T-helper 1 cell (primary cell): ENCODE measurements at places on chromosomes 2 and 18.

DNA sequence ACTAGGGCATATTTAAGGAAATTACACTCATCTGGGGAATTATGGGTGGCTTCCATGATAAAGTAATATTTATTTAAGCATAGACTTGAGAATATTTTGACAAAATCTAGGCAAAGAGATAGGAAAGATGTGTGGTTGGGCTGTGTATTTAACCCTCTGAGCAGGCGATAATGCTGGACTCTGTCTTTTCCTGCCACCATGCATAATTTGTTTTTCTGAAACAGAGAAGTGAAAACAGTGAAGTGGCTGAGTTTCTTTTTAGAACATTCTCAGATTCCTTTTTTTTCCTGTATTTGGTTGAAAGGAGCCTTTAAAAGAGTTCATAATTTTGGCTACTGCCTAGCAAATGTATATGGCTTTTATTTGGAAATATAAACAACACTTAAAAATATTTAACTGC lies 104.8 kb upstream of the CDH19 start:
- no peak for DNase-seq

- no peak for DNase-seq
Observed at GRCh38 chr2:201798252-201798913, 8.0 kb upstream of the CDK15 start.

- no peak for DNase-seq
Observed at GRCh38 chr18:28177828-28178635, 1.1 kb upstream of the CDH2 start.

DNA sequence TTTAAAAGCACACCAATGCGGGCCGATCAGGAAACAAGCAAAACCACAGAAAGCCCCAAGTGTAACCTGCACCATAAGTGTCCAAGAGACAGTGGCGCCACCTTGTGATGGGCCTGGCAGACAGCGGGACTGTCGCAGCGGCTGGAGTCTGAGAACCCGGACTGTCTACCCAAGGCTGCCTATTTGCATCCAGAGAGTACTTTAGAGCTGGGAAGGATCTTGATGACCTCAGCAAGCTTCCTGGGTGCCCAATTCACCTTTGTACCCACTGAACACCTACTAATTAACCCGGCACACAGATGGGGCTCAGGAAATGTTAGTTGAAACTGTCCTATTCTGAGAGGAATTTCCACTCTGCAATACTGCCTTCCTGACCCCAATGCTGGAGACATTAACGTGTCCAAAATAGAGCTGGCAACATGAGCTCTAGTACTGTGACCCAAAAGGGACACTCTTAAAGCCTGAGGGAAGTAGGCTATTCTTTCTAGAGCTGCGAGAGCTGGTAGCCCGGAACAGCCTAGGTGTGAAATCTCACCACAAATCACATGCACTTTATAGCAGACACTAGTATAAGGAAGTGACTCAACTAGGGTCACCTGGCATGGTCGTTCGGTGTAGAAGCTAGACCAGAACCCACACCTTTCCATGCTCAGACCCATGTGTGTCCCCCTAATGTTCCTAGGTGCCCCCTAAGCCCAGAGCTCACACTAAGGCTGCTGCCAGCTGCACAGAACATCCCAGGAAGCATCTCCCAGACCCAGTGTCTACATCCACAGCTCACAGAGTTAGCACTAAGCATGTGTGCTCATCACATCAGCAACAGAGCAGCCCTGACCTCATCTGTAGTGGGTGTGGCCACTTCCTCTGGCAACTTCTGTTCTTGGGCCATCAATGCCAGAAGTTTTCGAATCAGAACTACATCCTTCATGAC lies 25.4 kb downstream of the POLR1A start:
- DNase-seq, result peak; percentile 80

DNA sequence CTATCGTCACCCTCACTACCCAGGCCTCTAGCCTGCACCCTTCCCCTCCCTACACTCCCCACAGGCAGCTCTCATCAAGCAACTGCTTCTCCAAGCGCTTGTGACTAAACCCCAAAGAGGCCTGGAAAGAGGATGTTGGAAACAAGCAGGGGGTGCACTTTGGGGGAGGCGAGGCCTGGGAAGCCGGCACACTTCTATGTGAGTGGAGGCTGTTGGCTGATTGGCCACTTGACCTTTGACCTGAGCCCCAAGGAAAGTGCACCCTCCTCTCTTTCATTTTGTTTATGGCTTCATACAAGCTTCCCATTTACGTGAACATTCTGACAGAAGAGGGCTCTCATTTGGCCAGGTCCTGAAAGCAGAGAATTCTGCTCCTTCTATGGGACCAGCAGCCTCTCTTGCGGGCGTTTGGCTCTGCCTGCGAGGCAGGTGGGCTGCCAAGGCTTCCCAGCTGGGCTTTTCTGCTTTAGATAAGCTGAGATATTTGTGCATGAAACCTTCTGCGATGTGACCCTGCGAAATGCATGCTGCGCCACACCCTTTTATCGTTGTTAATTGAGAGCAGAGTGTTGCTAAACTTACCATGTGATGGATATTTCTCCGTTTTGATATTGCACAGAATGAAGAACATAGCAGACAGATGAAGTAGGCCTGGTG lies 134.8 kb upstream of the NCK2 start:
- DNase-seq, result no peak

- no peak for DNase-seq
Observed at GRCh38 chr2:205245001-205245400, 437.3 kb upstream of the NRP2 start.

- DNase-seq, result no peak
Observed at GRCh38 chr2:64056021-64056420, 36.8 kb upstream of the VPS54 start.

GRCh38 chr2:223460209-223460608 lies 142.0 kb downstream of the SCG2 start:
- DNase-seq, result no peak

- no peak for DNase-seq
Observed at GRCh38 chr2:213079756-213080155, 71.7 kb downstream of the IKZF2 start.

- DNase-seq, result no peak
Observed at GRCh38 chr2:45264227-45265225, 255.3 kb upstream of the SIX2 start.

DNA sequence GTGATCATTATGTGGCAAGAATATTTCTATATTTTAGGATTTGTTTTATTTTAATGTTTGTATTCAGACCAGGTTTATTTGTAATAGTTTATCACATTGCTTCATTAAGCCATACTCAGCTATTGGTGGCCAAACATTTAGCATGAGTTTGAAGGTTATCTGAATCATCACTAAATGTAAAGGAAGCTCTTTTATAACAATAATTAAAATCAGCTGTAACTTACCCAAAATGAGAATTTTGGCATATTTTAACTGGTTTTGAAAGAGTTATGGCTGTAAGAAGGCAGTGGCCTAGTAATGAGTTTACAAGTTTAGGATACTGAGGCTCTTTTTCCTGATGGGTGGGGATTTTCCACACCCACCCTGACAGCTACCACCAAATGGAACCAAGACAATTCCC lies 177.8 kb downstream of the EN1 start:
- DNase-seq, result no peak

DNA sequence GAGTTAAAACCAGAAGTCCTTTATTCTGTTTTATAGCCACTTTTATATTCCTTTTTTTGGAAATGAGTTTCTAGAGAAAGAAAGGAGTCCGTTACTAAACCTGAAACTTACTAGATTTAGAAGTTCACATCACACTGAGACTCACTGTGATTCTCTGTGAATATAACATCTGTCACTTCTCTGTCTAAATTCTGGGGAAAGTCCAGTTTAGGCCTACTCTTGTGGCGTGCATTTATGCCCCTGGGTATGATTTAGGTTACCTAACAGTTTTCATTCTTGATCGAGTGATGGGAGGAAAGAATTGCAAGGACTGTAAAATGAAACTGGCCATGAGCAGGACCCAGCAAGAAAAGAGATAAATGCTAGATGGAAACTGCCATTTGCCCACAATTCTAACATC lies 449.6 kb downstream of the SPAG16 start:
- no peak for DNase-seq

DNA sequence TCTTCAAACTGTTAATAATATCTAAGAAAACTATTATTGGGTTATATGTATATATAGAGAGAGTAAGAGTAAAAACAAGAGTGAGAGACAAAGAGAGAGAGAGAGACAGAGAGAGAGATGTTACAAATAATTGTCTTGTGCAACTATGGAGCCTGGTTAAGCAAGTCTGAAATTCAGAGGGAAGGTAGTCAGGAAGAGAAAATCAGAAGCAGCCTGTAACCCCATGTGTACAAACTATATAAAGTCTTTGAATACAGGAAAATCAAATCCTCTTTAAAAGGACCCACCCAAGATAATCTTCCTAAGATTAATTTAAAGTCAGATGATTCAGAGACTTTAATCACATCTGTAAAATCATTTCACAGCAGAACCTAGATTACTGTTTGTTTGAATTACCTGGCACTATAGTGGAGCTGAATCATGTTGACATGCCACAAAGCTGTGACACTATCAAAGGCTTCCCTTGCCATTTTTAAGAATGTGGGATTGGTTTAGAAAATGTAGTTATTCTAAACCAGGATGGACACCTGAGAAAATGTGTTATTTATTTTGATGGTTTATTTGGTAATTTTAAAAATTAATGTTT lies 301.7 kb upstream of the FSIP2 start:
- no peak for DNase-seq

GRCh38 chr2:59463426-59463825 lies 1090.0 kb downstream of the BCL11A start:
- DNase-seq, result no peak

DNA sequence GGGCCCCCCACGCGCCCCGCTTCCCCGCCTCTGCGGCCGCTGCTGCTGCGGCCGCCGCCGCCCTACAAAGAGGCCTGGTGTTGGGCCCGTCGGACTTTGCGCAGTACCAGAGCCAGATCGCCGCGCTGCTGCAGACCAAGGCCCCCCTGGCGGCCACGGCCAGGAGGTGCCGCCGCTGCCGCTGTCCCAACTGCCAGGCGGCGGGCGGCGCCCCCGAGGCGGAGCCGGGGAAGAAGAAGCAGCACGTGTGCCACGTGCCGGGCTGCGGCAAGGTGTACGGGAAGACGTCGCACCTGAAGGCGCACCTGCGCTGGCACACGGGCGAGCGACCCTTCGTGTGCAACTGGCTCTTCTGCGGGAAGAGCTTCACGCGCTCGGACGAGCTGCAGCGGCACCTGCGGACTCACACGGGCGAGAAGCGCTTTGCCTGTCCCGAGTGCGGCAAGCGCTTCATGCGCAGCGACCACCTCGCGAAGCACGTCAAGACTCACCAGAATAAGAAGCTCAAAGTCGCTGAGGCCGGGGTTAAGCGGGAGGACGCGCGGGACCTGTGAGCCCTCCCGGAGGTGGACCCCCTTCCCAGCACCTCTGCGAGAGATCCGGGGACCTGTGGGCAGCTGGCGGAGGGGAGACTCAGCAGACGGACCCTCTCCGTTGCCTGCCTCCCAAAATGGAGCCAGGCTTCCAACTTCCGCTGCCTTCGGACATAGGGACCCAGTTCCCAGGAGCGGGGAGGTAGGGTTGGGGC lies 1.9 kb downstream of the SP5 start:
- DNase-seq, result peak; percentile 45

DNA sequence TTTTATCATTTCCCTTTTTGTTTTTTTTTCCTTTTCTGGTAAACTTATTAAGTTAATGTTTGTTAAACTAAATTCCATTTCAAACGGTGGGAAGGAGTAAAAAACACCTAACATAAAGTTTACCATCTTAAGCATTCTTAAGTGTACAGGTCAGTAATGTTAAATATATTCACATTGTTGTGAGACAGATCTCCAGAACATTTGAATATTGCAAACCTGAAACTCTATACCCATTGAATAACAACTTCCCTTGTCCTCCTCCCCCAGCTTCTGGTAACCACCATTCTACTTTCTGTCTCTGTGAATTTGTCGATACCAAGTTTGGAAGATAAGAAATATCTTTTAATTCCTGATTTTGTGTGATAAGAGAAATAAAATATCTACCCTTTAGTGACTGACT lies 12.0 kb upstream of the NAT8 start:
- DNase-seq, result no peak

DNA sequence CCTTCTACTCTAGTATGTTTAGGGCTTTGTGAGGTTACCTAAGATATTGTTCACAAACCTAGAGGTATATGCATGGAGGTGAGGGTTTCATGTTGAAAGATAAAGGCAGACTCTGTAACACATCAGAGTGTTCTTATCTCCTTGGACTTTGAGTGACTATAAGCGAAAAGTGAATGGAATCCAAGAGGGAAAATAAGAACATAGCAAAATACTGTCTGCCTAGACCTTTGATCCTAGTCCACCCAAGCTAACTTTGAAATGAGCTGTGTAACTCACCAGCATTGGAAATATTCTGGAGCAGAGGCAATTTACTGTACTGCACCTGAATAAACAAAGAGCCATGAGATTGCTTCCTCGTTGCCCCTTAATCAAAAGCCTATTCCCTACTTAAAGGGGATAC lies 28.2 kb upstream of the GALNT1 start:
- no peak for DNase-seq

- no peak for DNase-seq
Observed at GRCh38 chr2:30218814-30219213, 12.5 kb upstream of the LBH start.

DNA sequence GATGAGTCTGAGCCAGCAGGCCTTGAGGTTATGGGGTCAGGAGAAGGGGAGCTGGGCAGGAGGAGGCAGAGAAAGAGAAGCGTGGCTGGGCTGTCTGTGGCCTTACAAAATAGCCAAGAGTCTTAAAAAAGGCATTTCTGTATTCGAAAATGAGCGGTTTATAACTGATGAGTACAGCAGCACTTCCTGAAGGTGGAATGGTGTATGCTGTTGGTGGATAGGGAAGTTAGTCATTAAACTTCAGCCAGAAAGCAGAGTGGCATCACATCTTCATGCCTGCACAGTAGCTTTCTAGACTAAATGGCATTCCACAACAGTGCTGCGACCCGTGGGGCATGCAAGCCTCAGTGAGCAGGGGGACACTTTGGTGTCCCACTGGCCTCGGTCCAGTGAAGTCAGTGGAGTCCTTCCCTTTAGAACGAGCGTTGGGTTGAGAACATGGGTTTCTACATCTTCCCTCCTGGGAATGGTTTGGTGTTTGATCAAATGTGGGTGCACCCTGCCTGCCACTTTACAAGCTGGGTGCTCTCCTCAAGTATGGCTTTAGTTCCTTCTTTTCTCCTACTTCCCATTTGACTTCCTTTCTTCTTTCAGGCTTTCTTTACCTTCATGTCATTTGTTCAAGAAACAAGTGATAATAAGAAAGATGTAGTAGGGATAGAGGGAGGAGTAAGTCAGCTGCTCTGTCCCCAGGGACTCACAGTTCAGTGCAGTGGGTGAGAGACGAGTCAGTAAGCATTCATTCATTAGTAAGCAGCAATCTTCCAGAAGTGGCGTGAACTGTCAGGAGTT lies 96.3 kb downstream of the ARMC9 start:
- DNase-seq, result no peak

DNA sequence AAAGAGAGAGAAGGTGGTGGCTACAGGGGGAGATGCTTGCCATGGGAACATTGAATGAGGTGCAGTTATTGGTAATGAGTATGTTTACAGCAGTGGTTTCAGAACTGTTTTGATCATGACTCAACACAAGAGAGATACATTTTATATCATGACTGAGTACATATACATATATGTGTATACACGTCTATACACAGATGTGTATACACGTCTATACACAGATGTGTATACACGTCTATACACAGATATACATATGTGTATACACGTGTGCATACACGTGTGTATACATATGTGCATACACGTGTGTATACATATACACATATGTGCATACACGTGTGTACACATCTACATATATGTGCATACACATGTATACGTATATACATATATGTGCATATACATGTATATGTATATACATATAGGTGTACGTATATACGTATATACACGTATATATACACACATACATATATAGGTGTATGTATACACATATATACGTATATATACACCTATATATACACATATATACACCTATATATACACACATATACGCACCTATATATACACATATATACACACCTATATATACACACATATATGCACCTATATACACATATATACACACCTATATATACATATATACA lies 518.5 kb downstream of the TSN start:
- no peak for DNase-seq
